ENCODE measurements at places on chromosomes 5 and 9.

DNA sequence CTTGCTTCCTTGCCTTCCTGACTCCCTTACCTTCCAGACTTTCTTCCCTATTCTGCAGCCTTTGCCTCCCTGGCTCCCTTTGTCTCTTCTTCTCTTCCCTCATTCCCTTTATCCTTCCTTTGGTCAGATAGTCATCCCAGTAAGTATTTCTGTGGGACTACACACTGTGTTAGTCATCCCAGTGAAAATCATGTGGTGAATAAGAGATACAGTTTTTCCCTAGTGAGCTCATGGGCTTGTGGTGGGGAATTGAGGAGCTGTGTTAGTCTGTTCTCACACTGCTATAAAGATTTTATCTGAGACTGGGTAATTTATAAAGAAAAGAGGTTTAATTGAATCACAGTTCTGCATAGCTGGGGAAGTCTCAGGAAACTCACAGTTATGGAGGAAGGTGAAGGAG is 109.8 kb upstream of the EDIL3 start:
- no peak for DNase-seq

DNA sequence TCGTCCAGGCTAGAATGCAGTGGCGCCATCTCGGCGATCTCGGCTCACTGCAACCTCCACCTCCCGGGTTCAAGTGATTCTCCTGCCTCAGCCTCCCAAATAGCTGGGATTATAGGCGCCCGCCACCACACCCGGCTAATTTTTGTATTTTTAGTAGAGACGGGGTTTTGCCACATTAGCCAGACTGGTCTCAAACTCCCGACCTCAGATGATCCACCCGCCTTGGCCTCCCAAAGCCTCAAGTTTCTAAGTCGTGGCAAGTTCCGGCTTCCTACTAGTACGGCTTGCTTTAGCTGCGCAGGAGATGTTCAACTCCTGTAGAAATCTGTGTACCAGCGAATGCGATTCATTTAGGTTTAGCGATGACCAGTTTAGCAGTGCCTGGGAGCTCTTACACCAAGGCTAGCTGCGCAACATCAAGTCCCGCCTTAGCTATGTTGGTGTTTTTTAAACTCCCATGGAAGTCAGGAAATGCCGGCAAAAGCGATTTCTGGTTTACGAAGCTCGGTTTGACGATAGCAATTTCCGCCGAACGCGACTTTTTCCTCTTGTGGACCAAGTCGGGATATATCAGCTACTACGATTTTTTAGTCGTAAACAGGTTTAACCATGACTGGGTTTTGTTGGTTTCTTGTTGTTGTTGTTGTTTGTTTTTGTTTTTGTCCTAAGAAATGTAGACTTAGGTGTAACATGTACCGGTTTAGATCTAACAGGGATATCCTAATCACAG is 46.4 kb downstream of the ANXA2R start:
- DNase-seq = peak; percentile 57

- DNase-seq = peak; percentile 11
These were observed 11.5 kb downstream of the SARDH start for GRCh38 chr9:133726401-133727276.

DNA sequence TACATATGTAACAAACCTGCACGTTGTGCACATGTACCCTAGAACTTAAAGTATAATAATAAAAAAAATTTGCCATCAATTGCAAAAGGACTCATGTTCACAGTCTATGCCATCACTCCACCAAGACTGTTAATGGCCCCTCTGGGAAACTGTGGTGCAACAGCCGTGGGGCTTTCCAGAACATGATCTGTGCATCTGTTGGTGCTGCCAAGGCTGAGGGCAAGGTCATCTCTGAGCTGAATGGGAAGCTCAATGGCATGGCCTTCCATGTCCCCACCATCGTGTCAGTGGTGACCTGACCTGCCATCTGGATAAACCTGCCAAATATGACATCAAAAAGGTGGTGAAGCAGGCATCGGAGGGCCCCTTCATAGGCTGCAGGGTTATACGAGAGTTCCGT is 33.4 kb upstream of the AGXT2 start:
- no peak for DNase-seq

GRCh38 chr5:93746406-93747056 is 5.1 kb upstream of the POU5F2 start:
- no peak for DNase-seq

- no peak for DNase-seq
These were observed 131.8 kb downstream of the GAPVD1 start for GRCh38 chr9:125393426-125393825.

DNA sequence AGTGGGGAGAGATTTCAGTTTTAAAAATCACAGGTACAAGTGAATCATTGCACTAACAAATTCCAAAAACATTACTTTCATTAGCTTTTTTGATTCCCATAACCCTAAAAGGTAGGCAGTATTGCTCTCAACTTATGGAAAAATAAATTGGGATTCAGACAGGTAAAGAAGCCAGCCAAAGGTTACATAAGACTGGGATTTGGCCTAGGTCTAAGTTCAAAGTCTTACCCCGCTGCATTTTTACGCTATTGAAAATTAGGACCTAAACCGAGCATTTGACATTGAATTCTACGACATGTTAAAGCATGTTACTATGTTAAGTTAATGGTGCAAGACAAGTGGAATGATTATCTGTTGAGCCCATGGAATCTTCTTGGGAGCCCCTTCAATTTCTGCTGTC is 89.6 kb downstream of the ENC1 start:
- no peak for DNase-seq

- DNase-seq = no peak
These were observed 6.5 kb upstream of the EBF1 start for GRCh38 chr5:159106193-159106568.

DNA sequence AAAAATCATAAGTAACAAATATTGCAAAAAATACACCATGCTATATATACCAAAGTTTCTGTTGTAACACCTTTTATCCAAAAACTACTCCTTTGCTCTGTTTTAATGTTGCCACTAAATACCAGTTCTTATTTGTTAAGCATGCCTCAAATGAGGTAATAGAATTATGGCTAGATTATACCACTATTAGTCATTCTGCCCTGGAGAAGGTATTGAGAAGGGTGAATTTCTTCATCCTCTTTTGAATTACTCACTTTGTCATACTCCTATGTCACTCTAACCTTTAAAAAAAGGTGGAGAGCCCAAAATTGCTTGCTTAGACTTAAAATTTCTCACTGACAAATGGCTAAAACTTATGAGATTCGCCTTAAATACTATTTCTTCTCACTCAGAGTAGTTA is 750.9 kb downstream of the MAT2B start:
- no peak for DNase-seq

DNA sequence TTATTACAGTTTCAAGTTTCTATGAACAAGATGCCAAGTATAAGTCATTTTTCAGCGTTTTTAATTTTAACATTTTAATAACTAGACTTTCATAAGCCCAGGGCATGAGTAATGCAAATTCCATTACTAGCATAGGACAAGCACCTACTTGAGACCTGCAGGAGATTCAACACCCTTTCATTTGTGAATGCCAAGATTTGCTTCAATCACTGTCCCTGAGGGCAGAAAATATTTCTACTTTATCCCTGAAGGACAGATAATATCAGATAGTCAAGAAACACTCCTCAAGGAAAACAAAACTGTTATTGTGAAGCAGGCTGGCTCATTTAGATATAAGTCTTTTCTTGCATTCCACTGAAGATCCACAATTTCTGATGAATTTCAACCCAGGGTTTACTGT is 27.7 kb upstream of the ZNF622 start:
- no peak for DNase-seq

DNA sequence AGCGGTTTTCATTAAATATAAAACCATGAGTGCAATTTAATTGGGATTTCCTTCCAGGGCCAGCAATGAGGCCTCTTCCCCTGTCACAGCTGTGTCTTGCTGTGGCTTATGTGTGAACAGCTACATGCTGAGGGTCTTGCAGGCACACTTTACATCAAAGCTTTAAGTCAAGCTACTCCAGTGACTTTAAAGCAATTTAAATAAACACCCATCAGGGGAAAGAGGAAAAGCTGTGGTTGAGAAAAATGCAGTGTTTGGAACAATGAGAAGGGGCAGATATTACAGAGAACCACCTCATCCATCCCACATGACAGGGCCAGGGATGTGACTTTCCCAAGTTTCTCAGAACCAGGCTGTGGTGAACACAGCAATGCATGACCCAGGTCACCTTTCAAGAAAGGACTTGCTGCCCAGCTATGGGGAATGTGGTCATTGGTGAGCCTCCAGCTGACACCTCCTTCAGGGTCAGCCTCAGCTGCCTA is 115.9 kb upstream of the LPAR1 start:
- DNase-seq = no peak

DNA sequence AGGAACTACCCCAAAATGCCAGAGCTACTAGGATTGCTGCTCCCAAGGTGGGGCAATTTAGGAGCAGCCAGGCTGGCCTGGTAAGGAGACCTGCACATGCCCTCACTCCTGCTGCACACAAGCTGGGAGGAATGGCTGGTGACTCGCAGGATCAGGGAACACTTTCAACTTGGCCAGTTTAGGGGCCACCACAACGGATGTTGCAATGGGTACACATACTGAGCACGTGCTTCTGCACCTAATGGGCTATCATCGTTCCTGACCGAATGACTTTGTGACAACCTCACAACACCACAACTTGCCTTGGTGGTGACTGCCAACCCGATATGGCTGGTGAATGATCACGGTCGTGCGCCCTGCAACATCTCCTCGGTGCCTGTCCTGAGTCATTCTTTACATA is 172.0 kb downstream of the ROR2 start:
- DNase-seq = no peak

GRCh38 chr9:125317704-125318103 is 56.1 kb downstream of the GAPVD1 start:
- no peak for DNase-seq

- DNase-seq = no peak
These were observed 4.1 kb upstream of the ADRA1B start for GRCh38 chr5:159912033-159912800.

- no peak for DNase-seq
These were observed 26.9 kb downstream of the GPRIN1 start for GRCh38 chr5:176583076-176583475.

- DNase-seq = no peak
These were observed 105.6 kb downstream of the PSD2 start for GRCh38 chr5:139901251-139901575.

DNA sequence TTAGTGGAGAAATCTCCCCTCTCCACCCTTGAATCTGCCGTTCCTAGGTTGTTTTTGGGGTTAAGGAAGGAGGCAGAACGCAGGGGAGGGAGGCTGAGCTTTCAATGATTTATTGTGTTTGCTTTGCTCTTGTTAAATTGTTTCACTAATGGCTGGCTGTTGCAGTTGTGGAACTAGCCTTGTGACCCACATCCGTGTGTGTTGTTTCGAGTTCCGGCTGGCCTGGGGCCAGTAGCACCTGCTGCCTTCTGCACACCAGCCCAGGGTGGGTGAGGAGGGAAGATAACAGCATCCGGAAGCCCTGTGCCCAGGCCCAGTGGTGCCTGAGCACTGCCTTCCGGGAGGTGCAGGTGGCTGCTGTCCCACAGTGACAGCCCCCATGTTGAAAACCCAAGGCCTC is 3.6 kb downstream of the ERGIC1 start:
- DNase-seq = no peak

DNA sequence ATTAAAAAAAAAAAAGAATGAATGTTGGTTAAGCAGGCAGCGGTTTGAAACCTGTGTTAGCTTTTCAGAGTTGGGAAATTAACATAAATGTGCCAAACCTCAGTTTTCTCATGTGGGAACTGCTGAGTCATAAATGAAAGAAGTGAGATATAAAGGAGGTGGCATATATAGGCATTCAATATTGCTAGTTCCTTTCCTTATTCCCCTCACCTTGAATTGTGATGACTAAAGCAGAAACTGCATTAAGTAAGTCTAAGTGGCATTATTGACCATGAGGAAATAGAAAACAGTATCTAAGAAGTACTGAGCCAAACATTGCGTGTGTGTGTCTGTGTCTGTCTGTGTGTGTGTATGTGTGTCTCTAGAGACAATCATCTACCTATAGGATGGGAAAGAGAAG is 691.2 kb downstream of the TLR4 start:
- DNase-seq = no peak

GRCh38 chr5:104533498-104533897 is 970.9 kb upstream of the NUDT12 start:
- no peak for DNase-seq

DNA sequence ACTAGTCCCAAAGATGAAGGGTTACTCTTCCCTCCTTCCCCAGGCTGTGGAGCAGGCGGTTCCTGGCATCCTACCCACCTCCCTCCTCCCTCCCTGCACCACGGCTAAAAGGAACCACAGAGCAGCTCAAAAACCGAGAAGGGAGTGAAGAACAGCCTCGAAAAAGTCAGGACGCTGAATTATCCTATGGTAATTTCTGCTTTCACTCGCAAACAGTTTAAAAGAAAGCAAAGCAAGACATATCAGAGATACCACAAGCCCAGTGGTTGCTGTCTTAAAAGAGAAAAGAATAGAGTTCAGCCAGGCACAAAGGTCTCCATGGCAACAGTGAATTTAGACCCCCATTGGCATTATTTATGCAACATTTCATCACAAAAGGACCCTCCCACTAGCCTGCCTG is 315.4 kb downstream of the CTNND2 start:
- no peak for DNase-seq

- DNase-seq = peak; percentile 80
These were observed 71.3 kb downstream of the TMC1 start for GRCh38 chr9:72592502-72593403.

GRCh38 chr9:88388886-88389605 is 802 bp downstream of the SPIN1 start:
- DNase-seq = peak; percentile 75

DNA sequence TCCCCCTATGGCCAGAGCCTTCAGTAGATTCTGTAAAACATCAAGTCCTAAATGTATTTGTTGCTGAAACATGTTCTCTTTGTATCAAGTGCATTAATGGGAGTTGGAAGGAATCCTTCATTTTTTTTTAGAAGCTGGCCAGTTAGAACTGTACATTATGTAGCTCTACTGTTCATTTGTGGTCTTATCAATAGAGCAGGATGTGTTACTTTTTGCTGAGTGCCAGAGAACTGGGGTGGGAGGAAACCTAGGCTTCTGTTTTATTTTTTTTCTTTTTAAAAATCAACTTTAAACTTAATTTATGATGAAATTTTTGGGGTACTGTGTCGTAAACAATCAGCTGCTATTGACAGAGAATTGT is 5.1 kb downstream of the PIP5K1B start:
- no peak for DNase-seq

DNA sequence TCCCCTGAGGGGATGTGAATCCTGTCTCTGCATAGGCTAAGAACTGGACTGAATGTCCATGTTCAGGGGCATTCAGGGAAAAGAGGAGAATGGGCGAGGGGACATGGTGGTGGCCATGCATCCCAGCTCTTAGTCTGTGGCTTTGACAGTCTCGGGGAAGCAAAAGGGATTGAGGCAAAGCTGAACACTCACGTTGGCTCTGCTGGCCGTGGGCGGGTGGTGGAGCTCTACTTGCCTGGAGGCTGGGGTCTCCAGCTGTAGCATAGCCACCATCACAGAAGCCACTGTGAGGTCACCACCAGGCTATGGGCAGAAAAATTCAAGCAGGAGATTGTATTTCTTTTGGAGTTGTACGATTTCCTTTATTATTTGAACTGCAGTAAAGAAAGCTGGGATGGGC is 4.1 kb downstream of the GARIN3 start:
- no peak for DNase-seq

- DNase-seq = no peak
These were observed 1.7 kb upstream of the GBGT1 start for GRCh38 chr9:133165452-133165730.
